ENCODE measurements at places on chromosomes 3 and 15. TPM values are rescaled to one million over a fixed set of nuclear protein-coding genes. Genes with fewer than 3 reads are reported as not detected.

DNA sequence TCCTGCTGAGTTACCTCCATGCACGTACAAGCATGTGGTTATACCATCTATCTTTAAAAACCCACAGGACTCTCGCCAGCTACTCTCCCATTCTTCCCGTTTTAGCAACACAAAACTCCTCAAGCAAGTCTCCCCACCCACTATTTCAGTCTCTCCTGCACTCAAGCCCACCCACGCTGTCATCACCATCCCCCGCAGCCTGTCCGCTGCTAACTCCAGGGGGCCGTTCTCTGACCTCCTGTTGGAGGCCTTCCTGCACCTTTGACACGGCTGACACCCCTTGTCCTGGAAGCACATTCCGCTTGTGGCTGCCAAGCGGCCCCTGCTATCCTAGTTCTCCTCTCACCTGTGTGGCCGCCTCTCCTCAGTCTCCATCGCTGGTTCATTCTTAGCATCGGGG lies 7.5 kb upstream of the PCSK6 start:
- peaks cover 2% of the 10 kb centered on the region for H3K36me3 ChIP-seq
- H3K4me1 ChIP-seq, result peaks cover 30% of the 10 kb centered on the region
- no peak overlapping the region for H3K4me3 ChIP-seq

GRCh38 chr3:183532620-183533411 lies 22.7 kb downstream of the KLHL6 start:
- H3K4me1 ChIP-seq, result peaks cover 81% of the 10 kb centered on the region
- H3K27me3 ChIP-seq, result no peaks in the 10 kb centered on the region
- peak overlapping the region; percentile 81 for H3K27ac ChIP-seq
- H3K36me3 ChIP-seq, result peaks cover 33% of the 10 kb centered on the region
- DNase-seq, result no peak

COL6A5 gene
- not detected for total RNA-seq

- DNase-seq, result no peak
- H3K27me3 ChIP-seq, result peaks cover 6% of the 10 kb centered on the region
- H3K4me3 ChIP-seq, result no peak overlapping the region
- peaks cover 20% of the 10 kb centered on the region for H3K4me1 ChIP-seq
- no peaks in the 10 kb centered on the region for H3K36me3 ChIP-seq
Measured at GRCh38 chr3:137134431-137134830, 176.6 kb downstream of the IL20RB start.

DNA sequence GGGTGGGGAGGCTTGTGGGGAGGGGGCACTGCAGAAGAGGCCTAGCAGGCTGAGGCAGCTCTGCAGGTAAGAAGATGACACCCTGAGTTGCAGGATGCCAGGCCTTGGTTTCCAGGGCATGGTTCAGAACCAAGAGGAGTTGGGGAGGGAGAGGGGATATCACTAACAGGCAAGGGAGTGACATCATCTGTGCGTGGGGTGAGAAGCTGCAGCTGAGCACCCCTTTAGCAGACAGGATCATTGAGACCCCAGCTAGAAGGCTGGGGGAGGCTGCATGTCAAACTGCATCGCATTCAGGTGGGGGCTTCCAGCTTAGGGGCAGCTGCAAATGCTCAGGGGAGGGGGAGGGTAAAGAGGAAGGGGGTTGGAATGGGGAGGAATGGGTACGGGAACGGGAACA lies 23.0 kb downstream of the CACNA2D2 start:
- no peaks in the 10 kb centered on the region for H3K27me3 ChIP-seq
- H3K27ac ChIP-seq, result no peak overlapping the region

DNA sequence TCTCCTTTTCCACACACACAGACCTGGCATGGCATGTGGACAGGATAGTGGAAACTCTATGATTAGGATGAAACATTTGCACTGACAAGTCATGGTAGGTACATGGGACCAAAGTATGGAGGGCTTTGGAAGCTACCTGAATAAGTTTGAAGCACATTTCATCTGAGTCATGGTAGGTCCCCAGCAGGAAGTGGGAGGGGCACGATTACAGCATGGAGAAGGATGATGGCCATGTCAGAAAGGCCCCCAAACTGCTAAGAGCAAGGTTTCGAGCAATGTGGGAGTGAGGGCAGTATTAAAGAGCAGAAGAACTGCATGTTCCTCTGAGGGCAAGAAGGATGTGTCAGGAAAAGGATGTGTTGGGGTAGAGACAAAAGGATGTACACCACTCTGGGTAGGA lies 51.5 kb upstream of the CSTA start:
- DNase-seq, result no peak
- no peaks in the 10 kb centered on the region for H3K36me3 ChIP-seq
- no peak overlapping the region for H3K4me3 ChIP-seq
- no peak overlapping the region for H3K27ac ChIP-seq

DNA sequence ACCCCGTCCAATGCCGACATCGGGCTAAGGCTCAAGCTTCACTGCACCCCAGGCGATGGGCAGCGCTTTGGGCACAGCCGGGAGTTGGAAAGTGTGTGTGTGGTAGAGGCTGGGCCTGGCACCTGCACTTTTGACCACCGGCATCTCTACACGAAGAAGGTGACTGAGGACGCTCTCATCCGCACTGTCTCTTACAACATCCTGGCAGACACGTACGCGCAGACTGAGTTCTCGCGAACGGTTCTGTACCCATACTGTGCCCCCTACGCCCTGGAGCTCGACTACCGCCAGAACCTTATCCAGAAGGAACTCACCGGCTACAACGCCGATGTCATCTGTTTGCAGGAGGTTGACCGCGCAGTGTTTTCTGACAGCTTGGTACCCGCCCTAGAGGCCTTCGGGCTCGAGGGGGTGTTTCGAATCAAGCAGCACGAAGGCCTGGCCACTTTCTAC lies 1.0 kb downstream of the PDE12 start:
- peak overlapping the region; percentile 81 for H3K4me3 ChIP-seq
- H3K4me1 ChIP-seq, result peaks cover 44% of the 10 kb centered on the region
- peak overlapping the region; percentile 100 for H3K27ac ChIP-seq
- H3K27me3 ChIP-seq, result no peaks in the 10 kb centered on the region
- peaks cover 9% of the 10 kb centered on the region for H3K36me3 ChIP-seq
- peak; percentile 51 for DNase-seq

DNA sequence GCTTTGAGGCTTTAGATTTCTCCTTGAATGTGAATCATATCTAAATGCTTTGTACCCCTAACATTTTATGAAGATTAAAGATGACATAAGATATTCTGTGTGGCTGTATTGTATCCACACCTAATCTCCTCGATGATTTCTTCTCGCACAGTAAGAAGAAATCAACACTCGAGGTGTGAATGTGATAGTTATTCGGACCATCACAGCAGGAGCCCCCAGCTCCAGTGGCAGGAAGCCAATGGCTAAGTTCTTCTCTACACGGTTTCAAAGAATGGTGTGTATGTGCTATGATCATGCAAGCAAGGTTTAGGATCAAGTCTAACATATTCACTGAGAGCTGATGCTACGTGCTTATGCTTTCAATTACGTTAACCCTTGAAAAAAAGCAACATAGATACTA lies 271.0 kb downstream of the SUCLG2 start:
- H3K27me3 ChIP-seq, result no peaks in the 10 kb centered on the region
- peaks cover 7% of the 10 kb centered on the region for H3K36me3 ChIP-seq
- no peak overlapping the region for H3K4me3 ChIP-seq
- H3K4me1 ChIP-seq, result peaks cover 18% of the 10 kb centered on the region
- H3K27ac ChIP-seq, result no peak overlapping the region

SEC22C gene
- 66.4 TPM for total RNA-seq

GRCh38 chr3:165697910-165698309 lies 139.3 kb downstream of the BCHE start:
- H3K36me3 ChIP-seq, result peaks cover 2% of the 10 kb centered on the region
- H3K27ac ChIP-seq, result no peak overlapping the region
- no peaks in the 10 kb centered on the region for H3K27me3 ChIP-seq
- H3K4me1 ChIP-seq, result no peaks in the 10 kb centered on the region
- DNase-seq, result no peak
- H3K4me3 ChIP-seq, result no peak overlapping the region

ALDH1A2 gene
- 0.56 TPM for total RNA-seq

DNA sequence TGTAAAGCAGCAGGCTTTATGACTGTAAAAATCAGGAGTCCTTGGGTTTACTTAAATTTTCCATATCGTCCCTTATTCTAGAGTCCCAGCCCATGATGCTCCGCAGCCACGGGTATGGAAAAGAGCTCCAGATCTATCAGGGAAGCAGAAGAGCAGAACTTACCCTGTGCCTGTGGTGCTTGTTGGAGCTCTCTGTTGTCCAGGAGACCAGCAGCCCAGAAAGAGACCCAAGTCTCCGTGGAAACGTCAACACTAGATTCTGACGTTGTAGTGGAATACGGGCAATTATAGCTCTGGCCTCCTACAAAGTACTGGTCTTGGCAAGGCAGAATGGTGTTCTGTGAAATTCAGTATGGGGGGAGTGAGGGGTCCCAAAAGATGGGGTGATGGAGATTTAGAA lies 2.0 kb downstream of the GMNC start:
- no peak overlapping the region for H3K4me3 ChIP-seq
- no peak for DNase-seq
- no peaks in the 10 kb centered on the region for H3K36me3 ChIP-seq
- peaks cover 7% of the 10 kb centered on the region for H3K4me1 ChIP-seq

- H3K4me1 ChIP-seq, result no peaks in the 10 kb centered on the region
- no peaks in the 10 kb centered on the region for H3K36me3 ChIP-seq
- no peak for DNase-seq
- H3K27ac ChIP-seq, result no peak overlapping the region
Measured at GRCh38 chr15:28881170-28881569, 4.6 kb upstream of the APBA2 start.

GRCh38 chr3:194140520-194141414 lies 4.8 kb downstream of the HES1 start:
- peaks cover 46% of the 10 kb centered on the region for H3K27me3 ChIP-seq
- peaks cover 41% of the 10 kb centered on the region for H3K4me1 ChIP-seq
- peak overlapping the region; percentile 52 for H3K4me3 ChIP-seq
- H3K27ac ChIP-seq, result no peak overlapping the region
- DNase-seq, result peak; percentile 32

GRCh38 chr3:180085122-180085710 lies 48.5 kb upstream of the PEX5L start:
- H3K36me3 ChIP-seq, result no peaks in the 10 kb centered on the region
- no peak overlapping the region for H3K27ac ChIP-seq
- H3K4me1 ChIP-seq, result no peaks in the 10 kb centered on the region
- no peak overlapping the region for H3K4me3 ChIP-seq

- H3K4me1 ChIP-seq, result no peaks in the 10 kb centered on the region
- H3K4me3 ChIP-seq, result no peak overlapping the region
- H3K36me3 ChIP-seq, result no peaks in the 10 kb centered on the region
- DNase-seq, result no peak
Measured at GRCh38 chr3:94232921-94233320, 170.1 kb downstream of the NSUN3 start.

DNA sequence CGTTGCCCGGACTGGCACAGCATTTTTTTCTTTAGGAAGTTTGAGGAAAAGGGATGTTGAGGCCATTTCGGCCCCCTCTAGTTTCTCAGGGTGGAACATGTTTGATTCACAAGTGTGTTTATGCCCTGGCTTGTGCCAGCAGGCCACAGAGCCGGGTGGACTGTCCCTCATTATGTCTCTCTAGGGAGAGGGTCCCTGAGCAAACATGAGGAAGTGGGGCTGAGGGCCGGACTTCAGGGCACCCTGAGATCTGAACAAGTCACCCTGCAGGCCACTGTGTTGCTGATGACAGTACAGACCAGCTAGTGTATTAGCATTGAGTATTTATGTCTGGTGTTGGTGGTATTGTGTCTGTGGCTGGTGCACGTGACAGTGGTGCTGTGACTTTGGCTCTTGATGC lies 34.9 kb downstream of the RNU5B-1 start:
- no peaks in the 10 kb centered on the region for H3K4me1 ChIP-seq
- no peak overlapping the region for H3K4me3 ChIP-seq
- H3K36me3 ChIP-seq, result no peaks in the 10 kb centered on the region
- peaks cover 11% of the 10 kb centered on the region for H3K27me3 ChIP-seq

DNA sequence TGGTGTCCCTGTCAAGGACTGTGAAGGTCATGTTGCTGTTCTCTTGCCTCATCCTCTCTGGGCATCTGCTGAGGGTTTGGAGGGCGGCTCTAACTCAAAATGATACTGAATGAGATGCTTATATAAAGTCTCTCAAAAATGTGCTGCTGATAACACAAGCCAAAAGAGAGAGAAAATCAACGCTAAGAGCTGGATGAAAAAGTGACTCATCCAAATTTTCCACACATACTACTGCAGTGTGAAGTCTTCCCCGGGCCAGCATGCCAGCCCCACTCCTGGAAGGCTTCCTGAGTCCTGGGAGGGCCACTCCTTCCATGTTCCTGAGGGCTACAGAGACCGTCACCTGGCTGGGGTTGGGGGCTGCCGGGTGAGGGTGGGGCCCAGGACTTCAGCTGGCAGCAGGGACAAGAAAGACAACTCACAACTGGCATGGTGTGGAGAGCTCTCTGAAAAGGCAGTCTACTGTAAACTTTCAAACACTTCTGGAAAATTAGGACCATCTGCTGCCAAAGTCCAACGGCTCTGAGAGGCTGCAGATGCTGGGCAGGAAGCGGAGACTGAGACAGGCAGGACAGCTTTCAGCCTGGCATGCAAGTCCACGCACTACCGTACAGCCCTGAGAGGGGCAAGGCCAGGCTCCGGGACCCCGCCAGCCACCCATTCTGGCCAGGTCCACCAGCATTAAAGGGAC lies 200.3 kb downstream of the ADAMTS17 start:
- H3K27ac ChIP-seq, result no peak overlapping the region
- H3K36me3 ChIP-seq, result no peaks in the 10 kb centered on the region
- DNase-seq, result no peak
- peaks cover 23% of the 10 kb centered on the region for H3K4me1 ChIP-seq

DNA sequence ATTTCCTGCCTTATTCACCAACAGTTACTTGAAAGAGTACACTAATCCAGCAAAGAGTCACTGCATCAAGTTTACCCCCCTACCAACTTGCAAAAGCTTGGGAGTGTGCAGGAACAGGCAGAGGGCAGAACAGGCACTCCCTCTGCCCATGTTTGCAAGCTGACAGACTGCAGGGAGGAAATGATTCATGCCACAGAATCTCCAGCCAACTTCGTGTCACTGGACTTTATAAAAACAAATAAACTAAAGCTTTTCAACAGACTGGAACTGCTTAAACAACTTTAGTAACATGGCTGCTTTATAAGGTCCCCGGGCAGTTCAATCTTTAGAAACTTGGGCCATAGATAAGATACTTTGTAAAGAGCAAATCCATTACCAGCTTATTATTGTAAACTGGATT lies 129.5 kb downstream of the THRB start:
- no peaks in the 10 kb centered on the region for H3K4me1 ChIP-seq
- no peak overlapping the region for H3K27ac ChIP-seq
- H3K36me3 ChIP-seq, result no peaks in the 10 kb centered on the region
- no peak for DNase-seq
- H3K27me3 ChIP-seq, result no peaks in the 10 kb centered on the region
